ENCODE measurements at places on chromosomes 3 and 15. TPM values are rescaled to one million over a fixed set of nuclear protein-coding genes. Genes with fewer than 3 reads are reported as not detected.

- no peak for DNase-seq
Measured at GRCh38 chr3:135865085-135865484, 100.4 kb upstream of the PPP2R3A start.

DNA sequence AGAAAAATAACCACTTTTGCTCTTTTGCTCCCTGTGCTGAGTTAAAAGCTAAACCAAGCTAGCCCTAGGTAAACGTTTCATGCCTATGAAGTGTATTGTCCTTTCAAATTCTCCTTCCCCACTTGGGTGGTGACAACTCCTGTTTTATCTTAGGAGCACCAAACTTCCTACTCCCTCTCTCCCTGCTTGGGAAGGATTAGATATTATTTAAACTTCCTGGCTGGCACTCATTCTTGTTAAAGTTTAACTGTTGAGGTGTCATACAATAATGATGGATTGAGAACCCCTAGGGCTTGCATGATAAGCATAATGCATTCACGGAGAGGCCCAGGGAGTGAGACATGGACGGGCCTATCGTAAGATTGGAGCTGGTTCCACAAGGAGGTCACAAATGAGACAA lies 29.5 kb downstream of the B4GALT4 start:
- no peak for DNase-seq

DNA sequence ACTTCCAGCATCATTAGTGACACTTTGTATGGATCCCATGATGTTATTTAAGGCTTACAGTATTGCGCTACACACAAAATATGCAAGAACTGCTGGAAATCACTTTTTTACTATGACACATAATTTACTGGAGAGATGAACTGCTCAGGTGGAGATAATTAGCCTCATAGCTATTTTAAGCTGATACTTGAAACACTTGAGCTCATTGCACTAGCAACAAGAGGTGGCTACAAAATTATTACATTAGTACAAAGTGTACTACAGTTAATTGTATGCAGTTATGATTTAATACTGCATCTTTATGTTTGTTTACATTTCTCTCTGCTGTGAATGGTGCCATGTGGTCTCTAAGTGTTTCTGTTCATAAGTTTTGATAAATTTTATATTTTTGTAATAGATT lies 6.5 kb upstream of the LZTFL1 start:
- no peak for DNase-seq

DNA sequence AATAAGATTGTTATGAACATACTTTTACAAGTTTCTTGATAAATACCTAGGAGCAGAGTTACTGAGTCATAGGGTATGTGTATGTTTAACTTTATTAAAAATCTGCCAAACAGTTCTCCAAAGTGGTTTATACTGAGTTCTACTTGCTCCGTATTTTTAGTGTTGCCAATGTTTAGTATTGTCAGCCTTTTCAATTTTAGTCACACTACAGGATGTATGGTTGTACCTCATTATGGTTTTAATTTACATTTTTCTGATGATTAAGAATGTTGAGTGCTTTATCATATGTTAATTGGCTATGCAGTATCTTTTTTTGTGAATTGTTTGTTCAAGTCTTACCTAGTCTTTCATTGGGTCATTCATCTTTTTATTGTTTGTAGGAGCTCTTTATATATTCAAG lies 4.3 kb downstream of the TMOD3 start:
- no peak for DNase-seq

The TSC22D2 gene
- total RNA-seq: 22.0 TPM

- no peak for DNase-seq
Measured at GRCh38 chr3:190848870-190849269, 13.6 kb downstream of the GMNC start.

GRCh38 chr3:127170814-127171213 lies 22.1 kb upstream of the PRR23E start:
- peak; percentile 22 for DNase-seq

DNA sequence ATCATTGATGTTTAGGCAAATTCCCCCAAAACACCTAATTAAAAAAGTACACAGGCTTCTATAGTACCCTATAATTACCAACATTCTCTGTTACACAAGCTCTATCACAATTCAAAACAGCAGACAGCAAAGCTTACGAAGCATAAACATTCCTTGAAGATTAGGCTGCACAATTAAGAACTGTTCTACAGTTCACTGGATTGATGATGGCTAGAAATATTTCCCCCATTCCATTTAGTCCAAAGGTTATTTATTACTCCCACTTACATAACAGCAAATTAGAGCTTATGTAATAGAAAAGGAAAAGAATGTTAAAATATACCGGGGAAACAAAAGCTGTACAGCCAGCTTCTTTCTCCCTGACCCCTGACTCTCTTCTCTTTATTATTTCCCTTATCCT lies 49.3 kb downstream of the UACA start:
- no peak for DNase-seq

GRCh38 chr3:42822828-42823227 lies 13.6 kb downstream of the ACKR2 start:
- no peak for DNase-seq

GRCh38 chr3:184663756-184664155 lies 48.1 kb downstream of the MAGEF1 start:
- no peak for DNase-seq

GRCh38 chr3:129654131-129654530 lies 47.7 kb upstream of the PLXND1 start:
- no peak for DNase-seq

The SLC24A5 gene
- total RNA-seq: not detected

GRCh38 chr3:129184396-129184657 lies 631 bp upstream of the CNBP start:
- no peak for DNase-seq

DNA sequence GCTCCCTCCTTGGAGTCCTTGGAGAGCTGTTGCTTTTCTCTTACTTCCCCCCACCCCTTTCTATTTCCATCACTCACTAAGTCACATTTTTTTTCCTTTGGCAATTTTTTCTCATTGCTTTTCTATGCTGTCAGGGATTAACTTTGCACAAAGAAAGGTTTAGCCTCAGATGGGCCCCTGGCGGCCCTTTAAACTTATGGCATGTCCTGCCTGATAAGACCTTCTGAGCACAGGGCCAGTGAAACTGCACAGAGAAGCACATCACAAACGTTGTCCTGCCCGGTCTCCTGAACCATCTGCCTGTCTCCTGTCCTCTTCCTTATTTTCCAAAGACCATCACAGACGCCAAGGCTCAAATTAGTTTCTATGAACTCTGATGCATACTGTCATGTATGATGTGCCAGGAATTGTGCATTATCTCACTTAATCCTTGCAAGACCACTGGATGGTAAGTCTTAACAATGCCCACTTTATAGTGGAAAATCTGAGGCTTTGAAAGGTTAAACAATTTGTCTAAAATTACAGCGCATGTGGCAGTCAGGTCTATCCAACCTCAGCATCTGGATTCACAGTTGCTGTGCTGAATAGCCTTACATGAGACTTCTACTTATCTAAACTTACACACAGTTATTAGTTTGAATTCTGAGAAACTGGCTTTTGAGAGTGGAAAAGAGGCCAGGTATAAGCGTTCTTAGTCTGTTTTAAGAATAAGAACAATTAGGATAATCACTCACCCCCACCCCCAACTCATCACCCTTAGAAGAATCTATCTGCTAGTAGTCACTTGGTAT lies 648.1 kb downstream of the NTRK3 start:
- no peak for DNase-seq

DNA sequence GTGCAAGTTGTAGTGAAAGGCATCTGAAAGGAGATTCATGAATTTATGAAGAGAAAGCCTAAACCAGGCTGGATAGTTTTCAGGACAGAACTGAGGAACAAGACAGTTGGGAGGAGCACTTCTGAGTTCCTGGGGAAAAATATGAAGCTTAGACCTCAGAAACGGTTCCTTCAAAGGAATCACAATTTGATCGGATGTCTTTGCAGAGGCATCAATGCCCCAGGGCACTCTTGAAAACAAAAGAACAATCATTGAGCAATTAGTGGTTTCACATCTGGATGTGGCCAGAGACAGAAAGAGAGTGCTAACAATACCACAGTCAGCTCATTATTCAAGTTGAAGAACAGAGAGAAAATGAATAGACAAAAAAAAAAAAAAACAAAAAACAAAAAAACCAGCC lies 86.2 kb downstream of the KLF13 start:
- DNase-seq: no peak

DNA sequence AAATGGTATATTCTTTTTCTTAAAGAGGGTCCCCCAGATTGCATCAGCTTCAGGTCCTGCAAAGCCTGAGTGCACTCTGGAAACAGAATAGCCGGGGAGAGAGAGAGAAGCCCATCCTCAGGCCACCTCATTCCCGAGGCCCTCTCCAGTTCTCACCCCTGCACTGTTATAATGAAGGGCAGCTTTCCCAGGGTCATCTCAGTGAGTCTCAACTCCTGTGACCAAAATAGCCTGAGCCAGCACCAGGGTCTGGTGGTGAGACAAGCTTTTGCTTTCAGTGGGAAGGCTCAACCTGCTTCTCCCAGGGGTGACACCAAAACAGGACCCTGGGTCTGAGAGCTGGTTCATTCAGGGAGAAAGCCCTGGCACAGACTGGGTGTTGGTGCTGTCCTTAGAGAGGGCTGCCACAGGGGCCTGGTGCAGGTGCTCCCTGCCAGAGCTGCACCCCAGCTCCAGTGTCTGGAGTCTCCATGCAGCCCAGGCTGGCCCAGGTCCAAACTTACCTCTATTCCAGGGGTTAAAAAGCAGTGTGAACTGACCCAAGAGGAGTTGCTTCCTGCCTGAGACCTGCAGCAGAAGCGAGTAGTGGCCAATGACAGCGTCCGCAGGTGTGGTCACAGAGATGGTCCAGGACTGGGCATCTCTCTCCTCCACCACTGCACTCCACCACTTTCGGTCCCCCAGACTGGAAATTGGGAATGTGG lies 6.1 kb downstream of the EPB42 start:
- DNase-seq: no peak

- DNase-seq: no peak
Measured at GRCh38 chr3:151798466-151798865, 15.4 kb upstream of the AADAC start.

The SLC6A20 gene
- 2.7 TPM for total RNA-seq

GRCh38 chr15:40449275-40449674 lies 8.5 kb downstream of the BAHD1 start:
- DNase-seq: no peak

GRCh38 chr3:56321892-56322291 lies 146.4 kb downstream of the ERC2 start:
- DNase-seq: no peak

The SERP1 gene
- total RNA-seq: 87.0 TPM

DNA sequence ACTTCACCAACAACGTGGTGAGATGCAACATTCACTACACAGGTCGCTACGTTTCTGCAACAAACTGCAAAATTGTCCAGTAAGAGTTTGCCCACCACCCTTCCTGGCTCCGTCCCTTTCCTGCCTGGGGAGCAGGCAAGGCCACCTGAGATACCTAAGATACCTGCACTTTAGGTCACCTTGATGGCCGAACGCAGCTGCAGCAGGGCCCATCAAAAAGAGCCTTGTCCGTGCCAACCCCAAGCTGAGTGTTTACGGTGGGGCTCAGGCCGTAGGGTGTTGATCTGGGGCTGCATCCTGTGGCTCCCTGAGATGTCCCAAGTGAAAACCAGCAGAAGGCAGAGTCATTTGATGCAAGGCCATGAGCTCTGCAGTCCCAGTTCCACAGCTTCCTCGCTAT lies 23.2 kb downstream of the LOXL1 start:
- DNase-seq: no peak

DNA sequence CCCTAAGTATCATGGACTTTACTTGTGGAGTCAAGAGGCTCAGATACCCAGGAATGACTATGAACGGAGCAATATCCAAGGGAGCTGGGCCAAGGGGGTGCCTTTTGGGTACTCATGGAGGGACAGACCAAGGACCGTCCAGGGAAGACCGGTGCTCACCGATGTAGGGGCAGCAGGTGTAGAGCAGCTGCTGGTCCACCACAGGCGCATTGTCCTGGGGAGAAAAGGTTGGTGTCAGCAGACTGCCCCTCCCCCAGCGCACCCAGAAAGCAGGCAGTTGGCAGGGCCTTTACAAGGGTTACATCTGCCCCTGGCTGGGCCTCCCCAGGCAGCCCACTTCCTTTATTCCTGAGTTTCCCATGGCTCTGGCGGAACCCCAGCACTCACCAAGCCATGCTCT lies 7.5 kb downstream of the CDAN1 start:
- no peak for DNase-seq

GRCh38 chr3:194249323-194250097 lies 101.6 kb downstream of the CPN2 start:
- no peak for DNase-seq

DNA sequence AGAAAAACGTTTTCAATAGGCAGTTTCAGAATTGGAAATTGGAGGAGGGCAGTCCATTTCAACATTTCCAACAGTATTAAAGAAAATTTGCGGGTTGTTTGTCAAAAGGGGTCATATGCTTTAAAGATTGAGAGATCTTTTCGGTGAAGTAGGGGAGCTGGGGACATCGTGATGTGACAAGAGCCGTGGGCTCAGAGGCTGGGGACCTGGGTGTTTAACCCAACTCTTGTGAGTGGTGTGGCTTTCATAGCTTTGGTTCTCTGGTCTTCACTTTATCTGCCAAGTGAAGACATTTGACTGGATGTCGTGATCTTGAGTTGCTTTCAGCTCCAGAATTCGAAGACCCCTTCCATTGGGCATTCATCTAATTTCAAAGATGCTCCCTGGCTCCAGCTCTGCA lies 133.2 kb downstream of the PGPEP1L start:
- no peak for DNase-seq

The TGM4 gene
- not detected for total RNA-seq

GRCh38 chr3:189978753-189979152 lies 141.9 kb downstream of the P3H2 start:
- no peak for DNase-seq

Measured in occipital lobe (tissue), 3 donors.